ENCODE measurements at places on chromosomes 3 and 15.
A peak's percentile ranks its signal among the peaks of the same experiment; 100 is the strongest.

- DNase-seq, result no peak
Measured at GRCh38 chr3:17044855-17045254, 160.1 kb downstream of the PLCL2 start.

DNA sequence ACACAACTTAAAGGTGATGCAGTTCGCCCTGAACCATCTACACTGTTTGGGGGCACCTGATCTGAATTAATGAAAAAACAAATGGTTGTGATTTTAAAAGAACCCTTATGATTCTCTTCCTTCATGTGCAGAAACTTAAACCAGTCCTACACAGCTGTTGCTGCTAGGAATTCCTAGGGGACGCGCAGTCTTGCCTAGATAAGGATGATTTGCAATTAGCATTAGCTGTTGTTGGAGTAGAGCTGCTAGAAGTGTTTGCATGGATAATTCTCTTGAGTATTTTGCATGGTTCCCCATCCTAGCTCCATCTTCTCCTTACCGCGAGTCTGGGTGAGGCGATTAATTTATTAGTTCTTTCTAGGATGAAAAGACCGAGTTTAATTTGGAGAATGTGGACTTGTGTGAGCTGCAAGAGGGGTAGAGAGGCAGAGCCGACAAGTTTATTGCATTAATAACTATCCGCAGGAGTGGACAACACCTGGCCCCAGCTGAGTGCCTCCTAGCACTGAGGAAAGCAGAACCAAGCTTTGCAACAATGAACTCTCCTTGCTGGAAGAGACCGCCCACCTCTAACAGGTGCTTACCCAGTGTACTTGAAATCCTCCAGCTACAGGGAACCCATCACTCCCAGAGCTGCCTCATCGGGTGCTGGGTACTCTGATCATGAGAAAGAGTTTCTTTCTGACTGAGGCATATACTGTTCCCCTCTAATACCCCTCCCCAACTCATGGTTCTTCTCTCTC is 75.0 kb upstream of the WNT7A start:
- no peak for DNase-seq

DNA sequence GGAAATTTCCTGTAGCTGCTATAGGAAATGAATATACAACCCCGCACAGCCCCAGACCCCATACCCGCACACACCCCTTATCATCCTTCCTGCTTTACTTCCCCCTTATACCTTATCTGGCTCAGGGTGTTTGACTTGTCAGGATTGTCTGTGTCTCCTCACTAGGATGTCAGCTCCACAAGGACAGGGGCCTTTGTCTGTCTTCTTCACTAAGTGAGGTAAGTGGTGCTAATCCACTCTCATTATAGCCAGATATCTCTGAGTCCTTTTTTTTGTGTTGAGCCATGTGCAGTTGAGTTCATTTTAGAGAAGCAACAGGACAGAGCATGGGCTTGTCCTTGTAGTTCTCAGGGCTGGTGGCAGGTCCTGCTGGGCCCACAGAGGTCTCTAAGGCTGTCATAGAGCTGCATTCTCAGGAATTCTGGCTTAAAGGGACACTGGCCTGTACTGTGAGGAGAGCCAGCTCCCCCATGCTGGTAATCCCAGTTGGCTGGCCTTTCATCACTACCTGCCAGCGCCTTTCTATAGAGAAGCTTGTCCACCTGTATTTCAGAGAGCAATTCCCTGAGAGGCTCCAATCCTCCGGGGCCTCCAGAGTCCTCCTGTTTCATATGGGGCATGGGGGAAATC is 9.0 kb downstream of the KY start:
- no peak for DNase-seq

- no peak for DNase-seq
Measured at GRCh38 chr15:87735522-87735921, 521.0 kb downstream of the NTRK3 start.

DNA sequence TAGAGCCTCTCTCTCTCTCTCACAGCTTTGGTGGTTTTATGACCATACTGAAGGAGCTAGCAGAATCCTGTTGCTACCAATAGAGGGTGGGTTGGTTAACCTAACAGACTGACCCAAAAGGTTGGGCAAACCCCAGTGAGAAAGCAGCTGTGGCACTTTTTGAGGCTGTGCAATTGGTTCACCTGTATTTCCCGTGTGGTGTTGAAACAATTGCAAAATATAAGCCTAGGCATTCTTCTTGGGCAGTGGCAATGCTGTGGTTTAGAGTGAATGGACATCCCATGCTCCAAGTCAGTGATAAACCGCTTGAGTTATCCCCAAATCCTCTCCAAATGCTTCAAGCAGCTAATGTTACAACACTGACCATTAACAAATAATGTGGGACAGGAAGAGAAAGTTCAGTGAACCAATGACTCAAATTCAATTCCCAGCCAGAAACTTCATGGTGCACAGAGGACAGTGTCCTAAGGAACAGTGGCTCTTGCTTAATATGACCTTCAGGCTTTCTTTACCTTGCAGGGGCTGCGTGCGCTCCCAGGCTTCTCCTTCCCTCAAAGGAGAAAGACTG is 261.9 kb upstream of the ICE2 start:
- no peak for DNase-seq

DNA sequence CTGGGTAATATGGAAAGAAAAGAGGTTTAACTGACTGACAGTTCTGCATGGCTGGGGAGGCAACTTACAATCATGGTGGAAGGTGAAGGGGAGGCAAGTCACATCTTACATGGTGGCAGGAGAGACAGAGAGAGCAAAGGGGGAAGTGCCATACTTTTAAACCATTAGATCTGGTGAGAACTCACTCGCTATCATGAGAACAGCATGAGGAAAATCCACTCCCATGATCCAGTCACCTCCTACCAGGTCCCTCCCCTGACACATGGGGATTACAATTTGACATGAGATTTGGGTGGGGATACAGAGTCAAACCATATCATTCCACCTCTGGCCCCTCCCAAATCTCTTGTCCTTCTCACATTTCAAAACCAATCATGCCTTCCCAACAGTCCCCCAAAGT is 16.0 kb upstream of the ACOX2 start:
- DNase-seq, result no peak

- DNase-seq, result peak; percentile 1
Measured at GRCh38 chr3:42300013-42300412, 34.0 kb upstream of the CCK start.

GRCh38 chr3:5126586-5126985 is 4.5 kb downstream of the ARL8B start:
- no peak for DNase-seq

GRCh38 chr15:93150910-93151881 is 62.2 kb upstream of the RGMA start:
- DNase-seq, result no peak

DNA sequence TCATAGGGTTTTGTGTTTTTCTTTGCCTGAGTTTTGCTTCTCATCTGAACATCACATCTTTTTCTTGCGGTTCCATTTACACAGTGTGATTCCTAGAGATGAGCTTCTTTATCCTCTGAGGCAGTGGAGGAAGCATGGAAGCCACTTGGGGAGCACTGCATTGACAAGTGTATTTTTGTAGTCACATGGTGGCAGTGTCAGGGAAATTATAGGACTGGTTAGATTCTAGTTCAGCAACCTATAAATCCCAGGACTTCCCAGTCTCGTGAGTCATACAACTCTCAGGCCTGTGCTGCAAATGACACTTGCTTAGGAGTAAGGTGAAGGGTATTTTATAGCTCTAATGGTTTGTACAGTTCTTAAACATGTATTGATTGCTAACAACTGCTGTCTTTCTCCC is 58.4 kb downstream of the RBM6 start:
- no peak for DNase-seq

- no peak for DNase-seq
Measured at GRCh38 chr15:80816049-80816653, 37.0 kb downstream of the CEMIP start.

DNA sequence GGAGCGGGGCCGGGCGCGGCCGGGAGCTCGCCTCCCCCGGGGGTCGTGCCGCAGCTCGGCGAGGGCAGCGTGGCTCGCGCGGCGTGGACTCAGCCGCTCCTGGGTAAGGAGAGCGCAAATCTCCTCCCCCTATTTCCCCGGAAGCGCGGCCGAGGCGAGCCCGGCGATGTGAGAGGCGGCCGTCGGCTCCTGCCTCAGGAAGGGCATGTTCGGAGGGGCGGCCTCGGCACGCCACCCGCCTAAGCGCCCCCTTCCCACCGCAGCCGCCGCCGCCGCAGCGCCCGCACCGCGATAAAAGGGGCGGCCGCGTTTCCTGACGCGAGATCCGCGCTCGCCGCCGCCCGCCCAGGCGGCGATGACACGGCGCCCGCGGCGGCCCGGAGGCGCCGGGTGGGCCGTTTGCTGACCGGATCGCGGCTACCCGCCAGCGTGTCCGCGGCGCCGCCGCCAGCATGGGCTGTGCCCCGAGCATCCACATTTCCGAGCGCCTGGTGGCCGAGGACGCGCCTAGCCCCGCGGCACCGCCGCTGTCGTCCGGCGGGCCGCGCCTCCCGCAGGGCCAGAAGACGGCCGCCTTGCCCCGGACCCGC is at the start of gene PDE8A:
Gene PDE8A (plus strand): TSS at position 146 of the 590 bp plus-strand sequence. CDS start 307 bp downstream, at position 453.
- peak; percentile 7 for DNase-seq

DNA sequence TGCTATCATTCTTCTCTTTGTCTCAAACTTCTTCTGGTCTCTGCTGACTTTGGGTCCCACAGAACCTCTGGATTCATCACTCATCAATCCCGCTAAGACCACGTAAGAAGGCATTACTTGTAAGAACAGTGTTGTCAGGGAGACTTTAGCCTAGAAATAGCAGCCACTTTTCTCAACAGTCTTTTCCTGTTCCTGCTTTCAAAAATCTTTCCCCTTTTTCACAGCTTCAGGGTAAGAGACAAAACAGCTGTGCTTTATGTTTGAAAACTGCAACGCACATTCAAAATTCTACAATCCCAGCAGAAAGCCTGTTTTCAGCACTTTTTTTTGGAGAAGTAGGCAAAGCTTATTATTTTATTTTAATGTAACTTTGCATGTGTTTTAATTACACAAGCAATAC is 42.0 kb upstream of the FAM98B start:
- no peak for DNase-seq

GRCh38 chr3:181689546-181689945 is 22.2 kb upstream of the SOX2 start:
- no peak for DNase-seq

DNA sequence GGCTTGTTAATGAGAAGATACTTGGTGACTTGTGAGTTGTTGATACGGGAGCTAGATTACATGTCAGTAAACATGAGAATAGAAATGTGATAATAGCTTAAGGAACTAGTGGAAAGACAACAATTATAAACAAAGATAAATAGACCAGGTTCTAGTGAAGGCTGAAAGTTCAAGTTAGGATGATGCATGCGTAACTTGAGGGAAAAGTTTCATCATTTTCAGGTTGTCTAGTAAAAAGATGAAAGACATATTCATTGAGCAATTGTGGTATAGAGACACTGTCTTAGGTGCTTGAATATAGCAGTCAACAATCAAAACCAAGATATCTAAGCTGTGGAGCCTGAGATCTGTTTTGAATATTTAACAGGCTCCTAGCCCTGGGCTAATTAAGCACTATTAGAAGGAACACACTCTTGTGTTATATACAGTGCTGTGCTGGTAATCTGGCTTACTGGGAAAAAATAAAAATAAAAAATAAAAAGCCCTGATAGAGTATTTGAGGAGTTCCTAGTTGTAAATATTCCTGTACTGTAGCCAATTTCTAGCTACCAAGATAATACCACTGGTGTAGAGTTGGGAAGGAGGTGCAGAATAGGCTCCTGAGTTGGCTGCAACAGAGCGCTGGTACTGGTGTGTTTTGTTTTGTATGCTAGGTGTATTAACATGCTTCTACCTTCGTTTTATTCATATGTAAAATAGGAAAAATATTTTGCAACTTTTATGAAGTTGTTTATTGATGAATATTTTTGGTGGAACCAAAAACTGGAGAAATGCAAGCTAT is 68.5 kb downstream of the NLGN1 start:
- DNase-seq, result no peak

- no peak for DNase-seq
Measured at GRCh38 chr15:91282486-91282885, 182.4 kb downstream of the SV2B start.

DNA sequence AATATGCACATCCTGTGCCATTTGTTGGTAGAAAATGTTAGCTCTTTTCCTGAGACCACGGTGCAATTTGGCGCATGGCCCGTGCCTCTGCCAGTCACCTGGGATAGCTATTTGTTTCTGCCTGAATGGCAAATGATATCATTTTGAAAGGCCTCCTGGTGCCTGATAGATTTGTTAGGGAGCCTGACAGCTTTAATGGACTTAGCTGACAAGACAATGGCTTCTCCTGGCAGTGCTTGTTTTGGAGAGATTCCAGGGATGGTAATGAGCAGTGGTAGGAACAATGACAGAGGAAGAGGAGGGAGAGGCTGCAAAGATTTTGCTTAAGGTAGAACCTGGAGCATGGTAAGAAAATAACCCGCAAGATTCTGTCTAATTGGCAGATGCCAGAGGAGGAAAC is 268.5 kb downstream of the CLSTN2 start:
- no peak for DNase-seq

DNA sequence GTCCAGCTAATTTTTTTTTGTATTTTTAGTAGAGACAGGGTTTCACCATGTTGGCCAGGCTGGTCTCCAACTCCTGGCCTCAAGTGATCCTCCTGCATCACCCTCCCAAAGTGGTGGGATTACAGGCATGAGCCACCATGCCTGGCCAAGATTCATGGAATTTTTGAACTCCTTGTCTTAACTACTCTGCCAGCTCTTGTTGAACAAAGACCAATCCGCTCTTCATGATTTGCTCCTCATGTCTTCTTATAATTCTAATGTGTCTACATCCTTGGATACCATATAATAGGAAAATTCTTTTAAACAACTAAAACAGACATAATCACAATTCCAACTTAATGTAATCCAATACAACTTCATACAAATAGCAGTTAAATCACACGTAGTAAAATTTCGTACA is 21.3 kb downstream of the UBA5 start:
- no peak for DNase-seq

- no peak for DNase-seq
Measured at GRCh38 chr3:74267131-74267530, 347.3 kb downstream of the CNTN3 start.

GRCh38 chr3:156664831-156665178 is 9.6 kb upstream of the TIPARP start:
- no peak for DNase-seq

- no peak for DNase-seq
Measured at GRCh38 chr3:94429517-94429916, 366.7 kb downstream of the NSUN3 start.

DNA sequence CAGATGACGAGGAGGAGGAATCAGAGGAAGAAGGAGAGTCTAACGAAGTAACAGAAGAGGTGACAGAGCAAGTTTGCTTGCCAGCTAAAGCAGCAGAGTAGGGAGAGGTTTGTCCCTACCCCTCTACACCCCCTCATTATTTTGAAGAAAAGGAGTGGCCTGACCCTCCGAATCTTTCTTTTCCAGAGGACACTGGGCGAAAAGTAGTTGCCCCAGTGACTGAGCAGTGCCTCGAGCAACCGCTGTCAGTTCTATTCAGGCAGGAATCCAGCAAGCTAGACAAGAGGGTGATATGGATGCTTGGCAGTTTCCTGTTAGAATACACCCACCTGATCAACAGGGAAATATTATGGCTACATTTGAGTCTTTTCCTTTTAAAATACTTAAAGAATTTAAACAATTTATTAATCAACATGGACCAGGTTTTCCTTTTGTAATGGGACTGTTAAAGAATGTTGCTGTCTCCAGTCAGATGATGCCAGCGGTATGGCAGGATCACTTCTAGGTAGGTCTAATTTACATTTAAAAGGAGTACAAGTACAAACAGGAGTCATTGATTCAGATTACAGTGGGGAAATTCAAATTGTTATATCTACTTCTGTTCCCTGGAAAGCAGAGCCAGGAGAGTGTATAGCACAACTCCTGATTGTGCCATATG is 31.9 kb upstream of the ACVR2B start:
- no peak for DNase-seq
